ENCODE measurements at places on chromosomes 1 and 21. TPM values are rescaled to one million over a fixed set of nuclear protein-coding genes. Genes with fewer than 3 reads are reported as not detected.

UBIAD1 gene
- 13.3 TPM for total RNA-seq

CRYBG2 gene
- 1.5 TPM for total RNA-seq

YARS1 gene
- 39.1 TPM for total RNA-seq

MYCL gene
- 7.4 TPM for total RNA-seq

FAM163A gene
- total RNA-seq = 0.25 TPM

PYHIN1 gene
- total RNA-seq = 0.25 TPM

LIPI gene
- not detected for total RNA-seq
